Activated CD4-positive, alpha-beta T cell treated with anti-CD3 and anti-CD28 coated beads, Interleukin-2, Interleukin-4, amounts not matched to agents 100 ng/mL and 50 ng/mL, durations not matched to agents 16 hours and 8 hours (primary cell): ENCODE measurements at places on chromosomes 11 and 22.

GRCh38 chr11:75582895-75583717 lies 21.1 kb downstream of the SERPINH1 start:
- DNase-seq = peak; percentile 30

- no peak for DNase-seq
Measured at GRCh38 chr11:134032043-134032442, 36.8 kb upstream of the JAM3 start.

DNA sequence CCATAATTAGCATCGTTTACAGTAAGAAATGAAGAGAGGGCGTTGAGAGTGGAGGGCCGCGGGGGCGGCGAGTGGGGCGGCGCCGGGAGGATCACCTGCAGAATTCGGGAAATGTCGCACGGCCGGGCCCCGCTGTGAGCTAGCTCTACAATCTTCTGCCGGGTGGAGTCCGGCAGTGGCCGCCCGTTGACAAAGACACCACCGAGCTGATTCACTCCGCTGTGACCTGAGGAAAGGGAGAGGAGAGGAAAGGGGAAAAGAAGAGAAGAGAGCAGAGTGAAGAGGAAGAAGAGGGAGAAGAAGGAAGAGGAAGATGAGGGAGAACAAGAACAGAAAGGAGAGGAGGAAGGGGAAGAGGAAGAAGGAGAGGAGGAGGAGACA lies 8.5 kb downstream of the PAX6 start:
- no peak for DNase-seq

DNA sequence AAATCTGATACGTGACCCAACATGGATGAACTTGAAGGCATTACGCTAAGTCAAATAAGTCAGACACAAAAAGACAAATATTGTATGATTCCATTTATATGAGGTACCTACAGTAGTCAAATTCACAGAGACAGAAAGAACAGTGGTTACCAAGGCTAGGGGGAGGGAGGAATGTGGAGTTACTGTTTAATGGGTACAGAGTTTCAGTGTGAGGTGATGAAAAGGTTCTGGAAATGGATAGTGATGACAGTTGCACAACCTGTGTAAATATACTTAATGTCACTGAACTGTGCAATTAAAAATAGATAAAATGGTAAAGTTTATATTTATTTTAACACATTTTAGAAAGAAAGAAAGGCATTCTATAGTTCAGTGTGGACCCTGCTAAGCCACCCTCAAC lies 24.1 kb upstream of the TMEM45B start:
- no peak for DNase-seq

DNA sequence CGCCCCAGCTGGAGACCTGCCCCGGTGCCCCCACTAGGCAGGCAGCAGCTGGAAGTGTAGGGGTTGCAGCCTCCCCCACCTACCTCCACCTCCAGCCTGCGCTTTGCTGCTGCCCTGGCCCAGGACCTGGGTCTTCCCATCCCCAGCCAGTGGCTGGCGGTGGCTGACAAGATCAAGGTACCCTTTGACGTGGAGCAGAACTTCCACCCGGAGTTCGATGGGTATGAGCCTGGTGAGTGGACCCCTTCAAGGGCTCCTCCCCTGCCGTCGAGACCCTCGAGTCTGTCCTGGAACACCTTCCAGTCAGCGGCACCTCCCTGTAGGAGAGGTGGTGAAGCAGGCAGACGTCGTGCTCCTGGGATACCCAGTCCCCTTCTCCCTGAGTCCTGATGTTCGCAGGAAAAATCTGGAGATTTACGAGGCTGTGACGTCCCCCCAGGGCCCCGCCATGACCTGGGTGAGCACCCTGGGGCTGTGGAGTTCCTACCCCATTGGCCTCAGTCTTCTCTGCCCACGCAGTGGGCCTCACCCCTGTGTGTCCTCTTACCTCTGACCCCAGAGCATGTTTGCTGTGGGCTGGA lies 4.4 kb downstream of the PGGHG start:
- DNase-seq = no peak

GRCh38 chr11:29616611-29617010 lies 400.2 kb downstream of the KCNA4 start:
- no peak for DNase-seq

GRCh38 chr11:3030289-3031070 lies 26.7 kb downstream of the CARS1 start:
- no peak for DNase-seq

GRCh38 chr11:129911298-129911697 lies 15.9 kb upstream of the NFRKB start:
- DNase-seq = no peak

DNA sequence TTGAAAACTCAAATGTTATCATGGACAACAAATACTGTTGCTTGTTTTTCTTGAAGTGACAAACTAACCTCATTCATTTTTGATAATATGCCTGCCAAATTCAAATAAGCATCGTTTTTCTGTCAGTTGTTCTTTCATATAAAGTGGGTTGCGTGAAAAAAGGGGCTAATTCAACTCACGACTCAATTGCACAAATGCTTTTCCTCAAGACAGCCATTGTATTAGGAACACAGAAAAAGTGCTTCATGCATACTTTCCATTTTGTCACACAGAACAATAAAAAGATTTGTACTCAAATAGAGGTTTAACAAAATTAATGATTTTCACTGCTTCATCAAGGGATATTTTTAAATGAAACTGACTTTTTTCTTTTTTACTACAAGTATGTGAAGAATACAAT lies 94.6 kb upstream of the ALKBH3 start:
- no peak for DNase-seq

DNA sequence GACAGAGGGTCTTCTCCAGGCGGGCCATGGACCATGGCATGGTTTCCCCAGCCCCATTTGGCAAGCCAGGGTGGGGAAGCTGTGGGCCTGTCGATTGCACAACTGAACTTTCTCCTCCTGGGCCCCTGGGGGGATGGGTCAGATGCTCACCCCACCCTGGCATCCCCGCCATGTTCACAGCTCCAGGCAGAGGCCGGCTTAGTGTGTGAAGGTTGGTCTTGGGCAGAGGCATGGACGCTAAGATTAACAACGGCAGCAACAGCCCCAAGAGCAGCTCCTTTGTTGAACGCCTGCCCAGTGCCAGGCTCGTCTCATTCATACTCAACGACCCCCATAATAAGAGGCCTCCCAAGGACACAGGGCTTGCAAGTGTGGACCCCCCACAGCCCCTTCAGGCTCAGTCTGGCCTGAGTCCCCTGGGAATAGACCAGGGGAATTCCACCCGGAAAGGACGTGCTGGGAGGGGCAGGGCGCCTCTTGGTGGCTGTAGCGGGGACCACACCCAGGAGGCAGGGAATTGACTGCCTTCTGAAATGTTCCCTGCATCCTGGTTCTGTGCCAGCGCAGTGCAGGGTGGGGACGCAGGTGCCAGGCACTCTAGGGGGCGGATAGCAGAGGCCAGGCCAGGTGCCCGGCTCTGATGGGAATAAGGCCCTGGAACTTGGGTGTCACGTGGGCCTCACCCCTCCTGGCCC lies 8.3 kb downstream of the TSPO start:
- DNase-seq = no peak

DNA sequence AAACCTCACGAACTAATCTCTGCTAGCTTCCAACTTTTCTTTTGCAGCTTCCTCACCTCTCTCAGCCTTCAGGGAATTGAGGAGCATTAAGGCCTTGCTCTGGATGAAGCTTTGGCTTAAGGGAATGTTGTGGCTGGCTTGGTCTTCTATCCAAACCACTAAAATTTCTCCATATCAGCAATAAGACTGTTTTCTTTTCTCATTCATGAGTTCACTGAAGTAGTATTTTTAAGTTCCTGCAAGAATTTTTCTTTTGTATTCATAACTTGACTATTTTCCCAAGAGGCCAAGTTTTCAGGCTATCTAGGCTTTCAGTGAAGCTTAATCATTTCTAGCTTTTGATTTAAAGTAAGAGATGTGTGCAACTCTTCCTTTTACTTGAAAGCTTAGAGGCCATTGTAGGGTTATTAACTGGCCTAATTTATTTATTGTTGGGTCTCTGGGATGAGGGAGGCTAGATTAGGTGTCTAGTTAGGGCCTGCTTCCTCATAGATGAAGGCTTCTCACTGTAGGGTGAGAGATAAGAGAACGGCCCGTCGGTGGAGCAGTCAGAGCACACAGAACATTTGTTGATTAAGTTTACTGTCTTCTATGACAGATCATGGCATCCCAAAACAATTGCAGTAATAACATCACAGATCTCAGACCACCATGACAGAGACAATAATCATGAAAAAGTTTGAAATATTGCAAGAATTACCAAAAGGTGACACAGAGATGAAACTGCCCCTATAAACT lies 33.2 kb downstream of the CSF2RB start:
- no peak for DNase-seq

DNA sequence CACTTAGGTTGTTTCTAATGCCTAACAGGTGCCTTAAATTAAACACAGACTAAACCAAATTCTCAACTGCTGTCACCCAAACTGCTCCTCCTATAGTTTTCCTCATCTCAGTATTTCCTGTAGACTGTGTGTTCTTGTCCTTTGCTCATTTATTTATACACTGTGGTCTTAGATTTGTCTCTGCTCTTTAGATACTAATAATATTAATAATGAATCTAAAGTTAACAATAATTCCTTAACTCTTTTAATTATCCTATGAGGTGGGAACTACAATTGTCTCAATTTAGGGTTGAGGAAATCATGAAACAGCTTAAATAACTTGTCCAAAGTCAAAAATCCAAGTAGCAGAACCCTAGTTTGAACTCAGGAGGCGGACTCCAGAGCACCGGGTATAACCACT lies 43.9 kb upstream of the YPEL1 start:
- no peak for DNase-seq

DNA sequence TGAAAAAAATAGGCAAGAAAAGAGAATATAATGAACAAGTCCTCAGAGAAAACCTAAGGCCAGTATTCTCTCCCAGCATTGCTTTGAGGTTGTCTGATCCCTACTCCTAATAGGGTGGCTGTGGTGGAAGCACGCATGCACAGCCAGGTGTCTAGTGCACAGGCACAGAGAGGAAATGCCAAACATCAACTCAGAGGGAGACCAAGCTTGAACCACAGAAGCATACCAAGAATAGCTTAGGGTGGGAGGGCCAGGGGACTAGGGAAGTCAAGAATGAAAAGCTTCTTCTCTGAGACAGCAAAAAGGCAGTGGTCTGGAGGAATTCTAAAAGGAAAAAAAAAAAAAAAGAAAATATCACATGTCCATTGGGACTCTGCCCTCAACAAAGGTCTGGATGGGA lies 244.1 kb upstream of the API5 start:
- DNase-seq = no peak

- DNase-seq = no peak
Measured at GRCh38 chr11:859394-860131, 16.9 kb downstream of the TSPAN4 start.

DNA sequence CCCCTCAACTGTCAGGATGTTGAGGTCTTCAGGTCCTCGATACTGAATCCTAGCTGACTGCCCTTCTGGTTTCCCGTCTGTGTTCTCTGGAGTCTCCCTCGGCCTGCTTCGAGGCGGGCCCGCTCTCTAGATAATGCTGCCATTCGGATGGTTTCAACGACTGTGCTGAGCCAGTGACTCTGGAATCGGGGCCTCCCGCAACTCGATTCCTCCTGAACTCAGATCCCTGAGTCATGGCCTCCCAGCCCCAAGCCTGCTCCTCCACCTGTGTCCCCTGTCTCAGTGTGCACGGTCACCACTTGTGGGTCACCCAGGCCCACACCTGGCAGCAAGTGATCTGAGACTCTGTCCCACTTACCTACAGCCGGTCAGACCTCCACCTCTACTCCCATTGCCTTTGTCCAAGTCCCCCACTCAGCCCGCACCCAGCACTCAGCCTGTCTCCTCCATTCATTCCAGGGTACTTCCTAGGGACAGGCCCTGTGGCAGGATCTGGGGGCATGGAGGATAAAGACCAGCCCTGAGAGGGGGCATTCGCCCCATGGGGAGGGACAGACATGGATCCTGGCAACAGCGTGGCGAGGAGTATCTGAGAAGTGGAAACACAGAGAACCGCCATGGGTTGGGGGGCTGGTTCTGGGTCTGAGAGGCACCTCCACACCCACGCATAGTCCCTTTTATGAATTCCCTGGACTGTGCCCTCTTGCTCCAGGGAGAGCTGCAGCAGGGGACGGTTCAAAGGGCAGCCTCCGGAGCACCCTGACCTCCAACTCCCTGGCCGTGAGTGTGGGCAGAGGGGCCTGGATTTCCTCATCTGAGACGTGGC lies 14.3 kb downstream of the MPST start:
- DNase-seq = no peak

GRCh38 chr22:20459152-20459542 lies 21.5 kb upstream of the SCARF2 start:
- DNase-seq = no peak

GRCh38 chr22:24416095-24416494 lies 11.3 kb upstream of the ADORA2A start:
- no peak for DNase-seq

GRCh38 chr11:95121698-95122097 lies 32.1 kb downstream of the ENDOD1 start:
- no peak for DNase-seq

- DNase-seq = no peak
Measured at GRCh38 chr11:117199053-117199915, at the start of gene TAGLN. TAGLN (plus strand) TSS chr11:117199370; CDS start chr11:117203014, 3,644 bp downstream.

- DNase-seq = no peak
Measured at GRCh38 chr11:114909866-114910265, 231.5 kb downstream of the NXPE2 start.

DNA sequence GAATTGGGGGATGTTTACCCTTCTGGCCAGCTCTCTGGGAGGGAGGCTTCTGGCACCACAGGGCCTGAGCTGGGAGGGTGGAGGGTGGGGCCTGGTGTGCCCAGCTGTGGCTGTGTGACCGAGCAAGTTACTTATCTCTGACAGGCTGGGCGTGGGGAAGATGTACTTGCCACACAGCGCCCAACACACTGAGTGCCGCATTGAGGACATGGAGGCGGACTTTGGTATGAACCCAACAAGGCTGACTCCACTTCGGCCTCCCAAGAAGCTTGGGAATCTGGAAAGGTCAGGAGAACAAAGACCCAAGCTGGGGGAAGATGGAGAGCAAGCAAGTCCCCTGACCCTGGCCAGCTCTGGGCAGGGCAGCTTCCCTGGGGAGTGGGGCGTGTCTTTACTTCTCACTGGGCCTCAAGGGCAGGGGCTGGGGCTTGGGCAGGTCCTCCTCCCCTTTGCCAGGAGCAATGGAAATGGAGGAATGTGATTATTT lies 2.4 kb upstream of the MGAT3 start:
- DNase-seq = no peak

DNA sequence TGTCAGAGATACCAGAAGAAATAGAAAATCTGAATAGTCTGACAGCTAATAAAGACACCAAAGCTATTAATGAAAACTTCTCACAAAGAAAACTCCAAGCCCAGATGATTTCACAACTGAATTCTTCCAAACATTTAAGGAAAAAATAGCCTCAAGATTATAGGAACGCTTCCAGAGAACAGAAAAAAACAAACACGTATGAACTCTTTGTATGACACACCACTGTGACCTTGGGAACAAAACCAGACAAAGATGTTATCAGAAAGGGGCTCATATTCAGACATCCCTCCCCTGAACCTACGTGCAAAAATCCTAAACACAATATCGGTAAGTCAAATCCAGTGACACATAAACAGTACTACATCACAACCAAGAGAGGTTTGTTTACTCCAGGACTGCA lies 23.5 kb downstream of the CERK start:
- DNase-seq = no peak

- no peak for DNase-seq
Measured at GRCh38 chr22:49942565-49943404, 17.8 kb upstream of the PIM3 start.

- DNase-seq = no peak
Measured at GRCh38 chr11:80241766-80242165, 800.9 kb upstream of the TENM4 start.

GRCh38 chr11:1690167-1691025 lies 6.6 kb upstream of the KRTAP5-6 start:
- DNase-seq = no peak
